Foreskin fibroblast (primary cell): ENCODE measurements at places on chromosomes 7 and 10.

DNA sequence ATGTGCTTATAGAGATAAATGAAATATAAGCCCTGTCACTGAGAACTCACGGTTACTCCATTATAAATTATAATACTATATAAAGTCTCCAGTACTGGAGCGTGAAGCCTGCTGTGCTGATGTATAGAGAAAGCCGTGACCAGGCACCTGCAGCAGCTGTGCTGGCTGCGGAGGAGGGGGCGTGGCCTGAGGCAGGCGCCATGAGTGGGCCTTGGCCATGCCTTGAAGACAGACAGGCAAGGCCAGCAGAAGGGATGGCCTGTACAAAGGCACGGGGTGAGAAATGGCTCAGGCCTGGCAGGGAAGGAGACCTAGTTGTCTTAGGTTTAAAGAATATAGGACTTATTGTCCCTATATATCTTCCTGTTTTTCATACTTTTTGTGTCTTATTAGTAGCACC, 218.5 kb upstream of the STK17A start:
- no peak for DNase-seq

GRCh38 chr7:138584696-138585095, 116.5 kb downstream of the SVOPL start:
- no peak for DNase-seq

DNA sequence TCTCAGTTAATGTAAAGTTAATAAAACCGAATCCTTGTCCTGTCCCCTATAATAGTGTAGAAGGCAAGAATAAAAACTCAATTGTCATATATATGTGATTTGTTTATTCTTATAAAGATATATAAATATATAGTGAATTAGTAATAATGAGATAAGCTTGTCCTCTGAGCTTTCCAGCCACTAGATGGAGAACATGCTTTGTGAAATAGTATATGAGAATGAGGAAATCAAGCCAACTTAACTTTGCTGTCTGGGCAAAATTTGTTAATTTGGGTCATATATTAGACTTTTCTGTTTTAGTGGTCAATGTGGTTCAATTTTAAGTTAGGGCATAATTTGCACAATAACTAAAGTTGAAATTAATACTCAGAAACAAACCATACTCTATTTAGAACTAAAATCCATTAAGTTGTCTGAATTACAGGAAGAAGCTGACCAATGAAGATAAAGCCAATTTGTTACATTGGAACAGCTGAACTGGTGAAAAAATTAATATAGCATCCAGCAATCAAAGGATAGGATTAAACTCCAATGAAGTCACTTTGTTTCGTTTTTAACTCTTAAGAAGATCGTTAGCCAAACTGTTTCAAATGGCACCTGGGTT, 595.0 kb downstream of the ARL4A start:
- DNase-seq: peak; percentile 21

DNA sequence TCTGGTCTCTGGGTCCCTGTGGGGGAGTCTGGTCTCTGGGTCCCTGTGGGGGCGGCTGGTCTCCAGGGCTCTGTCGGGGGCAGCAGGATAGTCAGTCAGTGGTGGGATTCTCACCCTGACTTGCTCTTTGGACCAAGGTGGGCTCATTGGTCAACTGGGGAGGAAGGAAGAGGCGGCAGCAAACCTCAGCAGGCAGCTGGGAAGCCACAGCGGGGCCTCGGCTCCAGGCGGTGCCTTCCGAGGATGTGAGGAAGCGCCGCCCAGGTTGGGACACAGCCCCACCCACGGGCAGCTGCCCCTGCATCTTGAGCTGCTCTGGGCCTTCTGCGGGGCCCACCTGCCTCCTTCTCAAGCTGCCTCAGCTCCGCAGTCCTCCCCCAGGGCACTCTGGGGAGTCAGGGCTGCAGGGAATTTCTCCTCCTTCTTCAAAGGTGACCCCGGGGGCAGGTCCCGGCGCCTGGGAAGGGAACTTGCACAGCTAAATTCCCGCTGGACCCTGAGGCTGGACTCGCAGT, 20.4 kb upstream of the KNDC1 start:
- no peak for DNase-seq

- DNase-seq: no peak
Observed at GRCh38 chr7:369476-370258, 79.7 kb downstream of the FOXL3 start.

DNA sequence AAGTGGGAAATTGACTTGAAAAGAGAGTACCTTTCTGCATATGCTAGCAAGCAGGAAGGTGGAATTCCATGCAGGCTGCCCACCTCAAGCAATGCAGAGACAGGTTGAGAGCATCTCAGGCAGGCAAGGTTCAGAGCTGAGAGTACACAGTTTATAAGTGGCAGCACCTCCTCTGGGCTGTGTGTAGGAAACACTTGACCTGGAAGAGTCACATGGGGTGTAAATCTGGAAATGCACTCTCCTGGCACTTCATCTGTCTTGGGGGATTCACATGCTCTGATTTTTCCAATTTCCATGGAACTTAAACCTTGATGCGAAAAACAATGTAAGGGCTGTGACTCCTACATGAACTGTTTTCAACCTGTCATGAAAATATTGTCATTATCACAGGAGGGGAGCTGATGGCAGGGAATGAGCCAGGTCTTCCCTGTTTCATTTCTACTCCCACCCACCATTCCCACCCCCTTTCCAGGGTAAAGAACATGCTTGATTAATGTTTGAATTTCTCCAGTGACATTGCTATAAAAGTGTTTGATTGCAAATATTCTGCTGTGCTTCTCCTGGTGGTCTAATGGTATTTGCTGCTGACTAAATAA, 328.3 kb downstream of the BICC1 start:
- DNase-seq: no peak

- no peak for DNase-seq
Observed at GRCh38 chr7:46759711-46760480, 822.0 kb downstream of the TNS3 start.

- no peak for DNase-seq
Observed at GRCh38 chr10:131994435-131994834, 12.7 kb upstream of the BNIP3 start.

DNA sequence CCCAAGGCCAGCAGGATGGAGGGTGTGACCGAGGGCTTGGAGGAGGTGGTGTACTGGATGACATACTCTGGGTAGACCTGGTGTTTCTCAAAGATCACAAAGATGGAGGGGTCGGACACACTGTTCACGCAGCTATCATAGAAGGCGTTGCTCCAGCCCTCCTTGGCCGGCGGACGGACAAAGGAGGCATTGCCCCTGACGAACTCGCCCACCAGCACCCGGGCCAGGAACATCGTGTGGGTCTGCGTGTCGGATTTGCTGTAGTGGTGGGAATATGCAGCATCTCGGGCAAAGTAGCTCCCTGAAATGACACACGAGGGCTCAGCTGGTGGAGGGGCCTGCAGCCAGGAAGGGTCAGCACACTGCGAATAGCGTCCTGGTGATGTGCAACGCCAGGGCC, 38.2 kb downstream of the PARP12 start:
- DNase-seq: no peak
